ENCODE measurements at places on chromosomes 5 and 9.

GRCh38 chr5:41517909-41518308 lies 7.5 kb upstream of the PLCXD3 start:
- DNase-seq: no peak

DNA sequence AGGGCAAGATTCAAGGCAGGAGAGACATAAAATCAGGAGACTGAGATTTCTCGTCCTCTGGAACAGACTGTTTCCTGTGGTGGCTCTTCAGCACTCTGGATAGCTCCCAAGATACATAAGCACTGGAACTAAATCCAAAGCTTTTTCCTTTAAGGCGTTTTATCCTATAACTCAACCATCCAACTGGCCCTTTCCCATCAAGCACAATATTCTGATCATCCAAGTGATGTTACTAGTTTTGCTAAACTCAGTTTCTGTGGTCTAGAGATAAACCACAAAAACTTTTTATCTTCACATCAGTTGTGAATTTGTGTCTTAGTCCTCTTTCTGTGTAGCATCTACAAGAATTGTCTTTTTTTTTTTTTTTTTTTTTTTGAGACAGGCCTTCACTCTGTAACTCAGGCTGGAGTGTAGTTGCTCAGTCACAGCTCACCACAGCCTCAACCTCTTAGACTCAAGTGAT lies 299.4 kb downstream of the COX7C start:
- peak; percentile 13 for DNase-seq

- no peak for DNase-seq
Measured at GRCh38 chr9:132366481-132366880, 11.7 kb upstream of the SETX start.

GRCh38 chr9:106305428-106306133 lies 557.4 kb upstream of the ZNF462 start:
- no peak for DNase-seq

DNA sequence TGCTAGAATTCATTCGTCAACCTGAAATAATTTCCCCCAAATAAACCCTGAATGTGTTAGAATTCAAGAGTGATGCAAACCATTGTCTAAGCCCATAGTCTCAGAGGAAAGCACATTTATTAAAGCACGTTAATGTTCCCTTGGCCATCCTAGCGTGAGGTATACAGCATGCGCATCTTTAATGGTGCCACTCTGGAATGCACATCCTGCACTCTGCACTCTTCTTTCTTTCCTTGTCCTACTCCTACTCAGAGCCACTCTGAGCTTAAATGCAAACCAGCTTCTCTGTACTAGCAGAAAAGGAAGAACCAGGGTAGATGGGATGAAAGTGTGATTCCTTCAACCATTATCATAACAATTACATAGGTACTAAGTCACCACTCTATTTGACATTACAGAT lies 50.4 kb downstream of the ARL15 start:
- no peak for DNase-seq

DNA sequence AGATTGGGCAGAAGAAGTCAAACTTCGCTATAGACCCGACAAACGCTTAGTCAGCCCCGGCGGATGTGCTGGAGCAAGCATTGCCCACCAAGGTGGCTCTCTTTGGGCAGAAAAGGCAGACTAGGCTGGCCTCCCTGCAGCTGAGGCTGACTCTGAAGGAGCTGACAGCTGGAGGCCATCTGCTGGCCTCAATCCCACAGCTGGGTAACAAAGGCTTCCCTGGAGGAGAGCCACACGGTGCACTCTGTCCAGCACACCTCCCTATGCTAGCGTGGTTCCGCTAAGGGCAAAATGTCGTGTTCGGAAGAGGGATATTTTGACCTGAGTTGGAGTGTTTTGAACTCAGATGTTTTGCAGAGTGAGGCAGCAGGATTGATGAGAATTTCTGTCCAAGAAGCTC lies 103.5 kb upstream of the PTCH1 start:
- DNase-seq: no peak

DNA sequence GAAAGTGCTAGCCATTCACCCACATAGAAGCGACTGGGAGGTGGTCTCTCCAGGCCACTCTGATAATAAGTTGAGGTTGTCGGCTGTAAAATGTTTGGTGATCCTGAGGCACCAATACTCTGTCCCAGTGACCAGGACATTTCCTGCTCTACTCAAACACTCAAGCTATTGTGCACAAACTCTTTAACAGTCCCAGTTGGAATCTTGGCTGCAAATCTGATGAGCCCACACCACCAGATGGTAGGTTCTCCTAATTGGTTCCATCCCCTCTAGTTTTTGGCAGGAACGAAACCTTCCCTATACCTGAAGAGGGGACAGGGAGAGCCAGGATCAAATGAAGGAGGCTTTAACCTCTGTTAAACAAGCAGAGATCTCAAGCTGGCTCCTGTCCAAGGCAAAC lies 14.3 kb downstream of the GRIA1 start:
- no peak for DNase-seq

GRCh38 chr5:64925123-64925522 lies 156.4 kb downstream of the CWC27 start:
- no peak for DNase-seq

DNA sequence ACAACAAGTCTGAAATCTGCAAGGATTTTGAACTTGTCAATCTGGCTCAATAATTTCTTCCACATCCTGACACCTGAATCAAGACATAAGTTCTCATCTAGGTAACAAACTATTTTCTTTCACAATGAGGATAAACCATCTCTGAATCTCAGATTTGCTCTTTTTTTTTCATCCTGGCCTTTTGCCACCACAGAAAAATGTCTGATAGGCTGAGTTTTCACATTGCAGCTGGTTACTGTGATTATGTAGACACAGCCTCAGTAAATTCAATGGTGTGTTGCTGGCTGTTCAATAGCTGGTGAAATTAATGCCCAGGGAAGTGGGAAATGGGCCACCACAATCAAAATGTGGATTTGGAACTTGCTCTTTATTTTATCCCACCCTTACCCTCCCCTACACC lies 2.8 kb upstream of the ADRA1B start:
- DNase-seq: no peak

GRCh38 chr5:147148715-147149114 lies 86.1 kb upstream of the STK32A start:
- DNase-seq: no peak

DNA sequence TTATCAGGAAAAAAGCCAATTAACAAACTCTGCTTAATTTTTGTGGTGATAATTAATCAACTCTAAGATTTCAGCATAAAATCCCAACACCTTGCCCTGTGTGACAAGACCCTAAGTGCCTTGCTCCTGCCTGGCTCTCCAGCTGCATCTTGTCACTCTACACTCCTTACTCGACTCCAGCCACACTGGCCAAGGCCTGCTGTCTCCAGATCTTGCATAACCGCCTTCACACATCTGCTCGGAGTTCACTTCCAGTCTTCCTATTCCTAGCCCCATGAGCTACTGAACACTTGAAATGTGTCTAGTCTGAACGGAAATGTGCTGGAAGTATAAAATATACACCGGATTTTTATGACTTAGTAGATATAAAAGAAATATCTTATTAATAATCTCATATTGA lies 259.6 kb downstream of the EPB41L4A start:
- DNase-seq: no peak

DNA sequence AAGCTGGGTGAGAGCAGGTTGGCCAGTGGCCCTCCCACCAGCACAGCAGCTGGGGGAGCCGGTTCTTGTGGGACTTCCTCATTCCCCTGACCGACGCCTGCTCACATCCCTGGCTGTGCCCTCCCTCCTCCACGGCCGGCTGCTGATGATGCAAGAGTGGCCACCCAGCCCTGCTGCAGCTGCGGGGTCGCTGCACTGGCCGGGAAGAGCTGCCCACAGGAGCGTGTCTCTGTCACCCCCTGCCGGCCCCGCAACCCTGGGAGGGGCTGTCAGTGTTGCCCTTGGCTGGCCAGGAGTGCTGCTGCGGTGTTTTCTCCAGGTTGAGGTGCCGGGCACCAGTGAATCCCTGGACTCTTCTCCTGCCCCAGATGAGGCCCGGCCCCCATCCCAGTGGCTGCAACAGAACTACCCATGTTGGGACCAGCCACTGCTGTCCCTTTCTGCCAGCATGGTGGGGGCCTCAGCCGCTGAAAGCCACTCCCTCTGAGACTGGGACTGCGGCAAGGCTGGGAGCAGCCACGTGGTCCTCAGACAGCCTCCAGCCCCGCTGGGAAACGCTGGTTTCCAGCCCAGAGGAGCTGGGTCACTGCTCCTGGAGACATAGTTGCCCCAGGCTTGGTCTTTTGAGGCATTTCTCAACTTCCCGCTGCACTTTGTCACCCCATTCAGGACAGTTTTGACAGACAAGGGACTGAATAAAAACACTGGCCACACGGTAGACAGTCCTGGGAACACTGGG lies 739 bp downstream of the CARD9 start:
- peak; percentile 20 for DNase-seq

DNA sequence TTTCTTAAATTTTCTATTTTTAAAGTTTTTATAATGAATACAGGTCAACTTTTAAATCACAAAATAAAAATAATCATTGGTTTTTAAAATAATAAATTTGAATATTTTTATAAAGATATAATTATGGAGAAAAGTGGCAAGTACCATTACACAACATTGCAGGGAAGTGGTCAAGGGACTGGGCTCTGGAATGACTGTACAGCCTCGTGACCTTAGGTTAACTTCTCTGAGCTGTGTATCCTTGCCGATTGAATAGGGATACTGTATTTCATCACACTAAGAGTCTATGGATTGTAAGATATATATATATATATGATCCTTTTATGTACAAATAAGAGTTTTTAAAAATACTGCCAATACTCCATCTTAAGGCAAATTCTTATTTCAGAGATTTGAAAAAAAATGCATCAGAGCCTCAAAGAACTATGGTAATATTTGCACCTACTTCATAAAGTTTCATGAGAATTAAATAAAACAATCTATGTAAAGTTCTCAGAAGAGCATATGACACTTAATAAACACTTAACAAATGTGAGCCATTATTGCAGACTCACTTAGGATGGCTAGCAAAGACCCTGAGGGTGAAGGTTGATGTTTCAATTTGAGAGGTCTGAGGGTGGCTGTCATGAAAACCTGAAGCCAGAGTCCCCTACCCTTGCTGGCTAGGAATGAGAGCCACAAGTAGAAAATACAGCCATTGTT lies 136.5 kb downstream of the CCDC192 start:
- DNase-seq: no peak

DNA sequence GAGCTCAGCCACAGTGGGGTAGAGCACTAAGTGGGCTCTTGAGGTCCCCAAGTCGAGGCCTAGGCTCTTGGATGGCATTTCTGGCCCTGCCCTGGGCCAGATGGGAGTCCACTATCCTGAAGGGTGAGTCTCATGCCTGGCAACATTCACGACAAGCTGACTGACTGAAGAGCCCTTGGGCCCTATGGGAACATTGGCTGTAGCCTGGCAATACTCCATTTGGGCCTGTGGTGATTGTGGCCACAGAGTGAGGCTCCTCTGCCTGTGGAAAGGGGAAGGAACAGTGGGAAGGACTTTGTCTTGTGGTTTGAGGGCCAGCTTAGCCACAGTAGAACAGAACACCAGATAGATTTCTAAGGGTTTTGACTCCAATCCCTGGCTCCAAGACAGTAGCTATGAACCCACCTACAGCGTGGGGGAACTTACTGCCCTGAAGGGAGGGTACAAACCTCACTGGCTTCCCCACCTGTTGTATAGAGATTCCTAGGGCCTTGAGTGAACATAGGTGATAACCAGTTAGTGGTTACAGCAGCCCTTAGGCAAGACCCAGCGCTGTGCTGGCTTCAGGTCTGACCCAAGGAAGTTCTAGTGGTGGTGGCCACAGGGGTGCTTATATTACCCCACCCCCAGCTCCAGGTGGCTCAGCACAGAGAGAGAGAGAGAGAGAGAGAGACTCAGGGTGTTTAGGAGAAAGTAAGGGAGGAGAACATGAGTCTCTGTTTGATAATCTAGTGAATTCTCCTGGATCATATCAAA lies 72.4 kb downstream of the KIAA0825 start:
- no peak for DNase-seq

DNA sequence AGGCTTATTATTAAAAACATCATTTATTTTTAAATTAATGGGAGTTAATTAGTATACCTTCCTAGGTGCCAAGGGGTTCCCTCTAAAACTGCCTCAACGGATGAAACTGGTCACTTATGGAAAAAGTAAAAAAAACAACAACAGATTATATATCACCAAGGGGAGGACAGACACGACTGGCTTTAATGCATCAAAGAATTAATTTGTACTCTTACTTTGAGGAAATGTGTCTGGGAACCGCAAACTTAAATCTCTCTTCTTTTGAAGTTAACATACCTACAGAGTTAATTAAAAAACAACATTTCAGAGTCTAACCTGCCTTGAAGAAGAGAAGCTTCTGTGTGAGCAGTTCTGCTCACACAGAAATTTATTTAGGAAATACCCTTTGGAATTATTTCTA lies 354.6 kb downstream of the LRRC70 start:
- no peak for DNase-seq

DNA sequence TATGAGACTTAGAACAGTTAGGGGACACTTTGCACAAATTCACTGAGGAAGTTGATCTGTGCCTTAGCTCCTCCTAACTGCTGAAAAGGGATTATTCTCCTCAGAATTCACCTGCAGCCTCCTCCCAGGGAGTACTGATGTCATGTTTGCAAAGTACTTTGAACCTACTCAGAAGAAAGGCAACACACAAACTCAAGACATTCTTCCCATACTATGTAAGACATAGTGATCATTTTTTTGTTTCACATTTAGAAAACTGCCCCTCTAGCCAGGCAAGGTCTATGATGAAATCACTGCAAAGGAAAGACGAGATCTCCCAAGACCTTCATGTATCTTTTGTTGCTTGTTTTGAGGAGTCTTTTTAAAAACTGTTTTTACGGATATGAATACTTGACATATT lies 10.6 kb upstream of the VLDLR start:
- no peak for DNase-seq

- DNase-seq: no peak
Measured at GRCh38 chr9:137482094-137482781, 23.1 kb upstream of the NSMF start.

- DNase-seq: peak; percentile 56
Measured at GRCh38 chr5:174794931-174795672, 70.7 kb downstream of the MSX2 start.

DNA sequence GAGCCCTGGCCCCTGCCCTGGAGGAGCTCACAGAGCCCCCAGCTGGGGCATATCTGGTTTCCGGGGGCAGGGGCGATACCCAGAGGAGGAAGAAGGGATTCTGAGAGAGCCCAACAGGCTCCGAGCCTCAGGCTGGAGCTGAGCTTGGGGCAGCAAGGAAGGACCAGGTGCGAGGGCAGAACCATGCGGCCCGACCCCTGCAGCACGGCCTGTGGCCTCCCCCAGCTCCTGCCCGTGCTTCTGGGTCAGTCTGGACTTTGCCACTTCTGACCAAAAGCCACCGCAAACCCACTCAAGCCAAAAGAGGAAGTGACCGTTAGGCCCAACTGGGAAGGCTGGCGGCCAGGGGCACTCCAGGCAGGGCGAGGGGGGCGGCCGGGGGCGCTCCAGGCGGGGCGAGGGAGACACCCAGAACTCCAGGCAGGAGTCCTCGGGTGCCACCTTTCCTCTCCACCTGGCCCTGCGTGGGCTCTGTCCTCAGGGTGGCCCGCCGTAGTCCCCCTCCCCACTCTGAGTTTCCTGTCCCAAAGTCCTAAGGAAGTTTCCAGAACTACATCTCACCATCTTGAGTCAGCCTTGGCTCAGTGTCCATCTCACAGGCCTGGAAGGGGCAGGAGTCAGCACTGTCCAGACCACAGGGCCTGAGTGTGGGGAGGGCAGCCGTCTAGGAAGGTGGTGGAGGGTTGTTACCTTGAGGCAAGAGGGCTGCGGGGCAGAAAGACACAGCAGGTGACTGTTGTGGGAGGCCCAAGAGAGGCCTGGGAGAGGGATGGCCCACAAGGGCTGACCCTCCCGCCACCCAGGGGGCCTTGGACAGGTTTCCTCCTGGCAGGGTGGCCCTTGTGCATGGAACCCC lies 946 bp upstream of the LTC4S start:
- no peak for DNase-seq
